Esophagus squamous epithelium (tissue), 5 donors: ENCODE measurements at places on chromosomes 16 and 17. TPM values are rescaled to one million over a fixed set of nuclear protein-coding genes. Genes with fewer than 3 reads are reported as not detected.

ACADVL gene
- 474 TPM for total RNA-seq

TBC1D3B gene
- total RNA-seq = 11.7 TPM

PKMYT1 gene
- total RNA-seq = 4.2 TPM

CDYL2 gene
- 3.1 TPM for total RNA-seq

TNS4 gene
- 60.8 TPM for total RNA-seq
